Prostate gland (tissue), 2 donors: ENCODE measurements at places on chromosomes 16 and 17. TPM values are rescaled to one million over a fixed set of nuclear protein-coding genes. Genes with fewer than 3 reads are reported as not detected.
A peak's percentile ranks its signal among the peaks of the same experiment; 100 is the strongest.

DNA sequence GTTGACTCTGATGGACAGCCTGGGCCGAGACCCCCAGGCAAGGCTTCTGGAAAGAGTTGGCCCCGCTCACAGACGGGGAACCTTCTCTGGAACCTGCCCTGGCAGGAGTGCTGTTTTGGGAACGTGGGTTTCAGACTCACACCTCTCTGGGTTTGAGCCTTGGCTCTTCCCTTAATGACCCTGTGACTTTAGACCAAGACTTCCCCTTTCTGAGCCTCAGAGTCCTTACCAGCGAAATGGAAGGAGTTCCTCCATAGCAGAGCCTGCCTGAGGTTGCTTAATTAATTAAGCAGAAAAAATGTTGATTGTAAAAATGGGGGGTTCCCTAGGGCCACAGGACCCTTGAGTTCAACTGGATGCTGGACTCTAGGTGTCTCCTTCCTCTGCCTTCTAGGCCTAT, 408.2 kb downstream of the SEC14L1 start:
- no peak for DNase-seq

GRCh38 chr16:35398180-35398579, 1938.8 kb downstream of the TP53TG3F start:
- peak; percentile 20 for DNase-seq

DNA sequence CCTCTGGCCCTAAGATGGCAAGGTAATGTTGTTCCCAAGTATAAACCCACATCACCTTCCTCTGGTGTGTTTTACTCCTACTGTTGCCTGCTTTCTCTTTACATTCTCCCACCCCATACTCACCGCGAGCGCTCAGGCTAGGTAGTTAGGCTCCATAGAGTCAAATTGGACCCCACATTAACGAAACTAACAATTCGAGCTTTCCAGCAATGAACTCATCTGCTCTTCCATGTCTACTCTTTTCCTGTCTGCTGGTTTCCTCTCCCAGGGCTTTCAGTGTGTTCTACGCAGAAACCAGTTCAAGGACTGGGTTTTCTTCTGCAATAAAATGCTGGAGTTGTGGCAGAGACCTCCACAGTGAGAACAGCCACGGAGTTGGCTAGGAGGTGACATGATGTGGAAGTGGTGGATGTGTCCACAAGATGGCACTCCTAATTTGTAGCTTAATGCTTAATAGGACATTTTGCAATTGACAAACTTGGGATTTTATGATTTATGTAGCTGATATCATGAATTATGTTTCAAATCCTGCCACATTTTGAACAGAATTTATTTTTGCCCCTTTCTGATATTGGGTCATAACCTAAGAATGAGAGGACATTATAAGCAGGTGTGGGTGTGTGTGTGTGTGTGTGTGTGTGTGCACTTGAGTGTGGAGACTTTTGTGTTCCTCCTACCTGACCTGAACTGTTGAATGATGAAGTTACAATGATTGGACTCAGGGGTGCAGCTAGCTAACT, 2.2 kb upstream of the UQCRC2 start:
- DNase-seq = no peak

- no peak for DNase-seq
These were observed 23.7 kb downstream of the MAP3K3 start for GRCh38 chr17:63645775-63646487.

The FN3K gene
- total RNA-seq = 32.2 TPM

The RANGRF gene
- 30.1 TPM for total RNA-seq

The LHX1 gene
- not detected for total RNA-seq

GRCh38 chr16:68064791-68065365, 20.3 kb upstream of the NFATC3 start:
- DNase-seq = peak; percentile 69

The CRYBA1 gene
- total RNA-seq = not detected

- DNase-seq = no peak
These were observed 173.5 kb upstream of the KIF2B start for GRCh38 chr17:53649201-53649600.

The SEZ6 gene
- total RNA-seq = 0.05 TPM

- peak; percentile 35 for DNase-seq
These were observed 3.9 kb downstream of the TSPOAP1 start for GRCh38 chr17:58324409-58325288.
